ENCODE measurements at places on chromosomes 6 and 20. TPM values are rescaled to one million over a fixed set of nuclear protein-coding genes. Genes with fewer than 3 reads are reported as not detected.

Gene CLPSL1
- not detected for total RNA-seq

Gene RCAN2
- total RNA-seq, result not detected

Gene LPIN3
- 8.7 TPM for total RNA-seq

Gene SLC17A5
- 8.7 TPM for total RNA-seq

Gene TCF21
- total RNA-seq, result not detected

Gene ZBTB46
- 0.59 TPM for total RNA-seq

Gene KCNK16
- not detected for total RNA-seq

Gene ULBP1
- 0.97 TPM for total RNA-seq

Gene HSPA12B
- 0.48 TPM for total RNA-seq

Gene ANKEF1
- total RNA-seq, result 7.8 TPM

Gene EYS
- total RNA-seq, result not detected

Gene NNAT
- not detected for total RNA-seq

Gene CD24
- 281 TPM for total RNA-seq

Gene LHFPL5
- not detected for total RNA-seq

Gene EPM2A
- 2.5 TPM for total RNA-seq

Gene FOXQ1
- 3.7 TPM for total RNA-seq

Gene TNFAIP3
- 11.9 TPM for total RNA-seq
